ENCODE measurements at places on chromosomes 5 and 9.

DNA sequence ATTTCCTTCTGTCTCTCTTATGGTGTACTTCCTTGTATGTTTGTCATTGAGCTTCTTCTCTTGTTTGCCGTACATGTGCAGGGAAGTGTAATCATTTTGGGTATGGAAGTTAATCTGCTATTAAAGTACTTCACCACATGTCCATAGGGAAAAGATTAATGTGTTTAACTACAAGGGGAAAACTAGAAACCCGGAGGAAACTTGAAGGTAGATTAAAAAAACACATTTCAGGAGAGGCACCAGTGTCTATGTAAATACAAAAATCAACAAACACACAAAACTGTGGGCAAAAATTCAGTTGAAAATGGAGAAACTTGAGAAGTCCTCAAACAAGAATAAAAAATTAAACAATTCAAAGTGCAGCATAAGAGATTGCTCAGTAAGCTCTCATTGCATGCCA is 166.4 kb downstream of the PBX3 start:
- no peak for DNase-seq

GRCh38 chr5:140259500-140259899 is 43.4 kb downstream of the PFDN1 start:
- no peak for DNase-seq

DNA sequence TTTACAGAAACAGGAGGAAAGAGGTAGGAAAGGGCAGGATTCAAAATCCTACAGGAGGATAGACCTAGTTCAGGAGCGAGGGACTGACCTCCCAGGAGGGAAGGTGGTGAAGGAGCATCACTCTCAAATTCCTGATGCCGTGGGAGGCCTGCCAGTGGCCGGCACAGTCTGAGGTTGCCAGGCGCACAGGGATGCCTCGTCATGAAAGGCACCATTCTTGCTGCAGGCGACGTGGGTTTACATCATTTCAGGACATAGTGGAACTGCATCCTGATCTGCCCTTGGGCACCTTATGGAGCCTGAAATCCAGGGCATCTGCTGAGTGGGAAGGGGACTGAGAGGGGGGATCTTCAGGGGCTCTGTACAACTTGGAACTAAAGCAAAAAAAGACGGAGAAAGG is 163.2 kb upstream of the S1PR3 start:
- DNase-seq = no peak

- DNase-seq = no peak
Observed at GRCh38 chr5:142000704-142001484, 11.9 kb downstream of the GNPDA1 start.

- peak; percentile 66 for DNase-seq
Observed at GRCh38 chr9:133184971-133185370, 21.3 kb upstream of the GBGT1 start.

DNA sequence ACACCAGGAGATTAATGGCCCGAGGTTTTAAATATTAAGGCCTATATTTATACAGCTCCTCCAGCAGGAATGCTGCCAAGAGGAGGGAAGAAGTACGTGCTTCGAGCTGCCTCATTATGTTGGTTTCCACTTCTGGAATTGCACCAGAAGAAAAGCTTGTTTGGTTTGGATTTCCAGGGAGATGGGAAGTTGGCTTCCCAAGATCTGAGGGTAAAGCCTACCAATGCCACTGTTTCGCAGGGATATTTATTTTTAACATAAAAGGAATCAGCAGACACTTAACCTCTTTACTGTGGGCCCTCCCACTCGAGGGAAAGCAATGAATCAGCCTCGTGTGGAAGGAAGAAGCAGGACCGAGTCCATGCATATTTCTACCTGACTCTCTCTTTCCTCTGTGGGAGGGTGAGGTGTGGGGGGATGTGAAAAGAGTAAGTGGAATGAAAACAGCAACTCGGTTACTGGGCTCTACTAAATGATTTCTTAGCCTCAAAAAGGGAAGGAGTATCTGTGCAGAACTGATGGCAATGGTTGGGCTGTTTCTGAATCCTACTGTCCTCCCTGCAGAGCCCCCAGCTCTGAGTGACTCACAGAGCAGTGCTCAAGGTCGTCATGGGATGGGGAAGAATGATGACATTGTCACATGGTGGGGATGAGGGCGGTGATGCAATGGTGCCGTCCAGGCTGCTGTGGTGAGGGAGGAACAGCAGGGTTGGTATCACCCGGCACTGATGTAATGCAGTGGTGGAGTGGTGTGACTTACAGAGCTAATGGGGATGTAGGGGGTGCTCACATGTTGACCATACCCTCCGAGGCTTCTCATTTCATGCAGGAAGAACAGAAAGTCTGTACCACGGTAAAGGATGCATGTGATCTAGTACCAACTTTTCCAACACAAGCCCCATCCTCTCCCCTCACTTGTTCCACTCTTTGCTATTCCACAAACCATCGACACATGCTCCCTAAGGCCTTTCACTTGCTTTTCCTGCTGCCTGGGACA is 215.0 kb upstream of the PANK3 start:
- no peak for DNase-seq
